Panc1 (cell line): ENCODE measurements at places on chromosomes 1 and 21.

- DNase-seq: no peak
Observed at GRCh38 chr1:165235777-165236291, 120.7 kb downstream of the LMX1A start.

DNA sequence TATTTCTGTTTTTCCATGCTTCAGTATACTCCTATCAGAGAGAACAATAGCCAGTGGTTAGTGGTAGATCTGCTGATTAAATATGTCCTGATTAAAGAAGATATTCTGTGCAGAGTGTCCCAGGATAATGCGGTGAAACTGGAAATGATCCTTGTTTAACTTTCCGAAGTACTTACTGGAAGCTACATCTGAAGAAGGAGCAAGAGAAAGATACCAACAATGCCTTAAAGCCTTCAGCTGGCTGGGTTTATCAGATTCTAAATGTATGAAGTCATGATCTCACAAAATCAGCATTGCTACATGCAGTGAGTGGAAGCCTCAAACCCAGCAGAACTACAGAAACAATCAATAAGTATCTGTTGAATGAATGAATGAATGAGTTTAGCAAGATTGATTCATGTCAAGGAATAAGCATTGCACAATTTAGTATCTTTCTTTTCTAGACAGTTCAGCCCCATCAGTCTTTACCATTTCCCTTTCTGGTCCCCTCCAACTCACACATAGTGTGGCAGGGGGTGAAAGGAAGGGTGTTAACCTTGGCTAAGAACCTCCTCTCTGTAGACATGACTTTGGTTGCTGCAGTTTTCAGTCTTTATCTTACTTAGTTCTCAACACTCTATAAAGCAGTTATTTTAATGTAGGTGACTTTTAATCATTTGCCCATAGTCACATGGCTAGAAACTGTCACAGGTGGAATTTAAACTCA lies 24.7 kb upstream of the DNASE2B start:
- DNase-seq: no peak

DNA sequence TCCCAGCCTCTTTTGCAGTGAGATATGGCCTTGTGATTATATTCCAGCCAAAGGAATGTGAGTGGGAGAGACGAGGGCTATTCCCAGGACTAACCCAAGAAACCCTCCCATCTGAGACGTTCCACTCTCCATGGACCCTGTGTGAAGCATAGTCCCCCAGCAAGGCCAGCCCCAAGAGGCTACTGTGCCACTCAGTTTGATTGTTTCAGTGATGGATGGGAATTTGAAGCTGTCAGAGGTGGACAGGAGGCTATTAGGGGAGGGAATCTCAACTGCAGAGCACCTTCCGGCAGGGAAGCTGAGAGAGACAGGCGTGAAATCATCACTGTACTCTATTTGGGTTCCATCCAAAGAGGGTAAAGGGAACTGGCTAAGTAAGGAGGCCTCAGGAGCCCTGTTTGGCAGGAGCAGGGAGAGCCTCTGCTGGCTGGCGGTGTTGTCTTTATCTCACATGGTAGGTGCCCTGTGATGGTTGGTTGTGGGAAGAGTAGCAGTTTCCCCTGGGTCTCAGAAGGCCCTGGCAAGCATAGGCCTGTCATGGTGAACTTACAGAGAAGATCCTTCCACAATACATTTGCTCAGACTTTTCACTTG lies 3.4 kb upstream of the TEX35 start:
- no peak for DNase-seq

DNA sequence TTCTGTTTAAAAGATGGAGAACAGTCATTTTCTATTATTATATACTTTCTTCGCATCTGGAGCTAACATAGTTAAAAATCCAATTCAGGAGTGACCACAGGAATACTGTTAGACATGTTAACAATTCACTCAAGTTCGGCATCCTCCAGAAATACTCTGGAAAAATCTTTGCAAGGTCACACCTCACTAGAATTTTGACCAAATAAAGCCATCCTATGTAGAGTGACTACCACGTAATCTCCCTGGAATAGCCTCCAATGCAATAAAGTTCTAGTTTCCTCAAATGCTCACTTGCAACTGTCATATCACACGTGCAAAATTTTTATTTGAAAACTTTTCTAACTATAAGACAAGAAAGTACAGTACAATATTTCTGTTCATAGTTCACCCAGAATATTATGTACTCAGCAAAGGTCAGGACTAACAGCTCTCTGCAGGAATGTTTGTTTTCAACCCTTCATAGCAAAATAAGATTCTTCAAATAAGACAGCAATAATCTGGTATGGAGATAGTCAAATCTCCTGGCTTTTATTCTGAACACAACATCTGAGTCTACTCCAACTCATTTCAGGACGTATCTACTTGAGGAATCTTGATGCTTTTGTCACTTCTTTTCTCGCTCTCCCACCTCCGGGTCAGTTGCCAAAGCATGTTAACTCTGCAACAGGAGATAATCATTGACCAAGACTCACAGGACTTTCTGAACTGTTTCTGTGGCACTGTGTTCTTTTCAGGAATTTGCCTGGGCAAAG lies 82.6 kb downstream of the GDAP2 start:
- no peak for DNase-seq

GRCh38 chr1:56477164-56478111 lies 101.9 kb downstream of the PLPP3 start:
- no peak for DNase-seq

DNA sequence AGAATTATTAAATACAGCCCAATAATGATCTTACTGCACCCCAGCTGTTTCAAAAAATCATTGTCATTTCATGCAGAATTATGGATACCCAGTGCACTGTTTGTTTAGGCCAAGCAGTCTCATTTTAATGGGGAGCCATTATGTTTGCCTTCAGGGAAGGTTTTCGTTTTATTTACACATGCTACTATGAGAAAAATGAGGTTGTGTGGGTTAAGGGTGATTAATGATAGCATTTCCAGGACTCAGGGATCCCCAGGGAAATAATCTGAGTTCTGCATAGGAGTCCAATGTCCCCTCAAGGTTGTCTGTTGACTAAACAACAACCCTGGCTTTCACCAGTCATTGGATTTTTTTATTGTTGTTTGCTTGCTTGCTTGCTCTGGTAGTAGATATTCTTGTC lies 71.0 kb upstream of the ZP4 start:
- no peak for DNase-seq

GRCh38 chr1:60622486-60622885 lies 459.9 kb upstream of the NFIA start:
- no peak for DNase-seq

GRCh38 chr1:147723691-147724323 lies 36.6 kb downstream of the GJA5 start:
- DNase-seq: no peak

DNA sequence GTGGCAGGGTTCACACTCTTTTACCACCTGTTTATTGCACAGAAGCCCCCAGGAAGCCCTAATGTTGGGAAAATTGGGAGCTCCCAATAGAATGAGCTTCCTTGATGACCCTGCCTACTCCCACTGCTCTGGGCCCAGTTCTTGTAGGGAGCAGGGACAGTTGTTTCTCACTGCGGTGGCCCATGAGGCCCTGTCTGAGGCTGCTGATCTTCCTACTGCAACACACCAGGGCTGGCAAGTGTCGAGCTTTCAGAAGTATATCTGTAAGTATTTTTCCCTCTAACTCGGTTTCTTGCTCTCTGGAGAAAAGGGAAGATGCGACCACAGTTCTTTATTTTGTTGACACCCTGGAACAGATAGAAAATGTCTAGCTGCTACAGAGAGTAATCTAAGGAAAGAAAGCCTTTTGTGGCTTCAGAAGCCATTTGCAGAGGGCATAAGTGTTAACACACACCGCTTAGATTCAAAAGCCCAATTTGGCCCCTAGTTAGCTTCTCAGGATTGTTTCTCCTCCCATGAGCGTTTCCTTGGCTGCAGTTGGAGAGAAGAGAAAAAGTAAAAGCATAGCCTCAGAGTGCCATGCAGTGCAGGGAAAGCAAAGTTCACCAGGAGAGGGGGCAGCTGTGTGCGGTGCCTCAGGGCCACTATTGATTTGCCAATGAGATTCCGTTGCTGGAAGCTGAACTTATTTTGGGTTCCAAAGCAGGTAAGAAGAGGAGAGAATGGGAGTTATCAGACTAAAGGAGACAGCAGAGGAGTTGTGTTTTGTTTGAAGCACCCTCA lies 102.6 kb downstream of the SELENOF start:
- no peak for DNase-seq

GRCh38 chr1:7885513-7886404 lies 32.9 kb upstream of the UTS2 start:
- DNase-seq: no peak

DNA sequence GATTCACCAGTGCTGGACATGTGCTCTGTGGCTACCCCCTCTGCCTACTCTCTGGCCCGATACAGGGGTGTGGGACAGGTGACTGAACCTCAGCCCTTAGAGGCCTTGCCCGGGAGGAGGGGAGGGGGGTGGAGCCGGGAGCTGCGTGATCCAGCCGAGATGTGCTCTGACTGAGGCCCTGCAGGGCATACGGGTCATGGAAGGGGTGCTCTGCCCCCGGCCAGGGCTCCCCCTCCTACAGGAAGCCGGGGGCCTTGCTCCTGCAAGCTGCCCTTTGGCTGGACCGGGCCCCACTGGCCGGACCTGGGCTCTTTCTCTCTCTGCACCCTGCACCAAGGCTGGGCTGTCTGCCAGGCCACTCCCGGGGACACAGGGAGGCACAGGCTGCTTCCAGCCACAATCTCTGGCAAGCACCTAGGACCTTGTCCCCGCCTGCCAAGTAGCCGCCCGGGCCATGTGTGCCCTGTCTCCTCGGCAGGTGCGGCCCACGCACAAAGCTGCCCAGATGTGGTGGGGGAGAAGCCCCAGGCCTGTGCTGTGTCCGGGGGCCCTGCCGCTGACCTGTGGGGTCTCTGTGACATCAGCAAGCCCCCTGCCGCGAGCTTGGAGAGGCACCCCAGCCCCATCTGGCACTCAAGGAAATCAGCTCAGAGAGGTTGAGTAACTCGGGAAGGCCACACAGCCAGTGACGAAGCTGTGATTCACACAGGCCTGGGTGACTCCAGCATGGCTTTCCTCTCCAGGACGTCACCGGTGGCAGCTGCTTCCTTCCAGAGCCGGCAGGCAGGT lies 1.5 kb downstream of the SCNN1D start:
- no peak for DNase-seq

GRCh38 chr1:30600706-30601105 lies 122.7 kb downstream of the MATN1 start:
- DNase-seq: no peak

GRCh38 chr1:109296782-109297181 lies 10.0 kb downstream of the MYBPHL start:
- DNase-seq: no peak

DNA sequence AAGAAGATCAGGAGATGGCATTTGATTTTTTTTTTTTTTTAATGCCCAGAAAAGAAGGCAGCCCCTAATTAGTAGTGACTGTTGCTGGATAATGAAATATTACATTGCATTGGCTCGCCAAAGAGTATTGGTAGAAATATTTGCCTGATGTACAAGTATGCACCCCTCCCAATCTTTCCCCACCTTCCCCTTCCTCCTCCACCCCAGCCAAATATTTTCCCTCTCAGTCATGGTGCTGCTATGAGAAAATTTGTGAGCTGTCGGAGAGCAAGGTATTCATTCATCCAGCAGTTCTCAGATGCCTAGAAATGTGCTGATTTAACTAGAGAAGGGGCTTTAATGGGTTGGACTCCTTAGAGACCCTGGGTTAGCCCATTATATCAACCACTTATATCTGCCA lies 50.5 kb upstream of the IKBKE start:
- DNase-seq: no peak

DNA sequence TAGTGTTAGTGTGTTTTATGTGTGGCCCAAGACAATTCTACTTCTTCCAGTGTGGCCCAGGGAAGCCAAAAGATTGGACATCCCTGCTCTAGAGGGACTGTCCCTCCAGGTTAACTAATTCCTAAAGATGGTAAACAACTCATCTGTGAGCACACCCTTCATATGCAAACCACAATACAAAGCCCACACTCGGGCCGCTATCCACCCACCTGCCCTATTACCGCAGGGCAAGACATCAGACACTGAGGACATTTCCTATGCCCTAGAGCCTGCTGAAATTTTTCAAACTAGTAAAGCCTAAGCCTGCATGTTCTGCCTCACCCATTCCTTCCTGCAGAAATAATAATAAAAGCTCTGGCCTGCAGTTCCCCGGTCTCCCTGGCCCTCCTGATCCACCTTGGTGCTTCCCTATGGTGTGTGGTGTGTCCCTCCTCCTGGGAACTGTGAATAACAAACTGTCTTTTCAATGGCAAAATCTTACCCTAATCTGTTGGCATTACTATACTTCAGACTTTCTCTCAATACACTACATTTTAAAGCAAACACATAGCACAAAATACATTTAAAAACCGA lies 39.3 kb upstream of the NTPCR start:
- no peak for DNase-seq

DNA sequence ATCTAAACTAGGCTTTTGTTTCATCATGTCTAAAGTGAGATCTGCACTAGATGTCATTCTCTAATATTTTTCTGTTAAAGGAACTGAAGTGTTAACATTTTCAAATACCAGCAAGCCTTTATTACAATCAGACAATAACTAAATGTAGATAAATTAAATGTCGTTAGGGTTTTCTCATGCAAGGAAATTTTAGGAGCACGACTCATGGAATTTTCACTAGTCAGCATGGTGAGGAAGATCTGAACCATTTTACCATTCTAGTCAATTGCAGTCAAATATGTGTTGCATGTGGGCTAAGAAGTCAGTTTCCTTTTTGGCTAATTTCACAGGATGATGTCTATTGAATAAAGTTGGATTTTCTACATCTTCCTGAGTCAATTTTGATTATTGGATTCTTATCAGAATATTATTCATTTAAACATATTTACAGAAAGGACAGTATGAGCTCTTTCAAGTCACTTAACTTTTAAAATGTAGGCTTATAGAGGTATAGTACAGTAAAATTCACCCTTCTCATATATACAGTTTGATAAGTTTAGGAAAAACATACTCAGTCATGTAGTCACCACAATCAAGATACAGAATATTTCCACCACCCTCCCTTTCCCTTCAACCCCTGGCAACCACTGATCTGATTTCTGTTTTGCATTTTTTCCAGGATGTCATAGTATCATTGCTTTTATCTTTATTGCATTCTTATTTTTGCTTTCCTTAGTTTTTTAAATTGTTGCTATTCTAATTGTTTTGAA lies 9.2 kb downstream of the GCSAML start:
- DNase-seq: no peak

GRCh38 chr1:27464926-27465647 lies 24.9 kb downstream of the WASF2 start:
- no peak for DNase-seq

DNA sequence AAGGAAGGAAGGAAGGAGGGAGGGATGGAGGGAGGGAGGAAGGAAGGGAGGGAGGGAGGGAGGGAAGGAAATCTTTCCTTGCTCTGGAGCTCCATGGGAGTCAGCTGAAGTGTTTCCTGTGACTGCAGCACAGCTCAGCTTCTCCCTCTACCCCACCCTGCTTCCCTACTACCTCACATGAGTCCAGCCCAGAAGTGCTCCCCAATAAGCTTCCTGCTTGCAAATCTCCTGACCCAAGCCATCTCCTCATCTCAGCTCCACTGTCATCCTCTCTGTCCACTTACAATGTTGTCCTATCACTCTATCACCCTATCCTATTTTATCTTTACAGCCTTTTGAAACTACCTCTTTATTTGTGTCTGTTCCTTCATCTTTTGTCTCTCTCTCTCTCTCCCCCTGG lies 52.9 kb upstream of the SSBP3 start:
- DNase-seq: no peak
